CD4-positive, alpha-beta T cell treated with Interleukin-21 for 1 hour (primary cell): ENCODE measurements at places on chromosomes 7 and 10.

DNA sequence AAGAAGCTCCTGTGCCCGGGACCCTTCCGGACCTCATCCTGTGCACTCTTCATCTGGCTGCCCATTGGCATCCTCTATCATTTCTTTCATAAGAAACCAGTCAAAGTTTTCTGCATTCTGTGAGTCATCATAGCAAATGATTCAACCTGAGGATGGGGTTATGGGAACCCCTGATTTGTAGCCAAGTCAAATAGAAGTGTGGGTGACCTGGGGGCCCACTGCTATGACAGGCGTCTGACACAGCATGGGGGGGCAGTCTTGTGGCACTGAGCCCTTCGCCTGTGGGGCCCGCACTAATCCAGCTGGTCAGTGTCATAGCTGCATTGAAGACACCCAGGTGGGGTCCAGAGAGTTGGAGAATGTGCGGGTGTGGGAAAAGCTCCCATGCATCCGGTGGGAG lies 230.4 kb downstream of the USP6NL start:
- DNase-seq = no peak

- DNase-seq = no peak
These were observed 706 bp downstream of the TBATA start for GRCh38 chr10:70784471-70784870.

DNA sequence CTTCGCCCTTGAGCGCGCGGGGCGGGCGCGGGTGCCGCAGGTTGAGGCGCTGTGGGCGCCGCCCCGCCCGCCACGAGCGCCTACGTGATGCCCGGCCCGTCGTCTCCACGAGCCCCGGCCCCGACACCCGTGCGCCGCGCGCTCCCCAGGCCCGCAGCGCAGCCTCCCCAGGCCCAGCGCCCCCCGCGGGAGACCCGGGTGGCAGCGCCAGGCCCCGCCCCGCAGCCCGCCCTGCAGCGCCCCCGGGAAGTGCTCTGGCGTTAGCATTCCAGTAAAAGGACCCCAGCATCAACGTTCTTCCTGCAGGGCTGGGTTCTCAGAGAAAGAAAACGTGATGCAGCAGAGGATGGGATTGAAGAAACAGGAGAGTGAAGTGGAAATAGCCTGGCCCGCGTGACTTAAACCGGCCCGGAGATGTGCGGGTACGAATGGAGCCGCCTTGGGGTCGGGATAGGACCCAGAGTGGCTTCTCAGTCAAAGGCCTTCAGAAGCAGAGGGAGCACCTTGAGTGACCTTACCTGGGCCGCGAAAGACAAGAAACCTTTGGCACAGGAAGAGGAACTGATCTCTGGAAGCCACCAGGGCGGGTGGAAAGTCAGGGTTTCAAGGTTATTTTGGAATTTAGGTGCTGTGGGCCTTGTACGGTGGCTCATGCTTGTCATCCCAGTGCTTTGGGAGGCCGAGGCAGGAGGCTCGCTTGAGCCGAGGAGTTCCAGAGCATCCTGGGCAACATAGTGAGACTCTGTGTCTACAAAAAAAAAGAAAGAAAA lies 1.8 kb downstream of the PFKP start:
- peak; percentile 23 for DNase-seq

DNA sequence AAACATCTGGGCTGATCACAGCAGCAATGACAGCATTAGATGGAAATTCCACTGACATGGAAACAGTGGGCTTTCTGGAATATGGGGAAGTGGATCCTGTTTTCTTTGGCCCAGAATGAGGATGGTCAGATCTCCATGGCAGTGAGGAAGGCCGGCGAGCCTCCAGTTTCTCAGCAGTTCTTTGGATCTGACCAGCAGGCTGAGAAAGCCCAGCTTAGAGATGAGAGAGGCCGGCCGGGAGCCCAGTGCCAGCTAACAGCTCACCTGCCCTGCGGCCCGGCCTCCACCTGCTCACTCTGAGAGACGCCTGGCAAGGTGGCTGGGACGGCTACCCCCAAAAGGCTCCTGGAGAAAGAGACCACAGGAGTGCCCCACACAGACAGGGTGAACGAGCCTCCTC lies 24.2 kb downstream of the GPER1 start:
- no peak for DNase-seq

DNA sequence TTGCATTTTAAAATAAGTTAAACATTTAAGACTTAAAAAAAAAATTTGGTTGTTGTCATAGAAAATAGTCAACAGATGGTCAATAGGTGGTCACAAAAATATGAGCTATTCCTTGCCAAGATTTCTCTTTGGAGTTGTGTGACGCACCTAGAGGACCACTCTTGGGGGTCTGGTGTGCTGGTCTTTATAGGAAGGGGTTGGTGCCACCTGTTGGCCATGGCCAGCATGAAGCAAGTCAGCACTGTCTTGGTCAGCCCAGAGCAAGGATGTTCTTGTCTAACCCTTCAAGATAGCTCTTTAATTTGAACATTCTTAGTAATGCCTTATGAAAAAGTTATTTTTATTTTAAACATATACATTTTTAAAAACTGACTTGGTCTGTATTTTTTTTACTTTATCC lies 267.9 kb upstream of the CNTNAP2 start:
- DNase-seq = no peak

GRCh38 chr7:102439963-102440795 lies 6.8 kb downstream of the ORAI2 start:
- DNase-seq = no peak

DNA sequence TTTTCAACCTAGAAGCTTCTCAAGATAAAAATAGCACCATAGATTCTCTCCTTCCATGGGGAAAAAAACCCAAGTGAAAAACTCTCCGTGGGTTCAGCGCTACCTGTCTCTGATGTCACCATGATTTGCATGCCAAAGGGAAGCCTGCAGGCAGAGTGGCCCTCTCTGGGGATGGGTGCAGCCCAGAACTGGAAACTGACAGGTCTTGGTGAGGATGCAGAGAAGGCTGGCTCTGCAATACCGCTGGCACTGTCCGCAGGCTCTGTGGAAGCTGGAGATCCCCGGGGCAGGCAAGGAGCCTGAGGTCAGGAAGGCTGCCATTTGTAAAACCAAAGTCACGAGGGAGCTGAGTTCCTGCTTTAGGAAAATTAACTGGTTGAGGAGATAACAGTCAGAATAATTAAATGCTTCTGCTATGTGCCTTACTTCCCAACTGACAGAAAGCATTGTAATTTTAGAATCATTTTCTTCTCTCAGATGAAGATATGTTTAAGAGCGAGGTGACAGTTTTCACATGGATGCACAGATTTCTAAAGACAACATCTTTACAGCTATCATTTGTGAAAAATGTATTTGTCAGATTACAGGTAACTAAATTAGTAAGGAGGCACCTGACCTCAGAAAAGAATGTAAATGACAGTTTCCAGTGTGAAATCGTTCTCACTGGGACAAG lies 731.5 kb upstream of the FZD8 start:
- no peak for DNase-seq

DNA sequence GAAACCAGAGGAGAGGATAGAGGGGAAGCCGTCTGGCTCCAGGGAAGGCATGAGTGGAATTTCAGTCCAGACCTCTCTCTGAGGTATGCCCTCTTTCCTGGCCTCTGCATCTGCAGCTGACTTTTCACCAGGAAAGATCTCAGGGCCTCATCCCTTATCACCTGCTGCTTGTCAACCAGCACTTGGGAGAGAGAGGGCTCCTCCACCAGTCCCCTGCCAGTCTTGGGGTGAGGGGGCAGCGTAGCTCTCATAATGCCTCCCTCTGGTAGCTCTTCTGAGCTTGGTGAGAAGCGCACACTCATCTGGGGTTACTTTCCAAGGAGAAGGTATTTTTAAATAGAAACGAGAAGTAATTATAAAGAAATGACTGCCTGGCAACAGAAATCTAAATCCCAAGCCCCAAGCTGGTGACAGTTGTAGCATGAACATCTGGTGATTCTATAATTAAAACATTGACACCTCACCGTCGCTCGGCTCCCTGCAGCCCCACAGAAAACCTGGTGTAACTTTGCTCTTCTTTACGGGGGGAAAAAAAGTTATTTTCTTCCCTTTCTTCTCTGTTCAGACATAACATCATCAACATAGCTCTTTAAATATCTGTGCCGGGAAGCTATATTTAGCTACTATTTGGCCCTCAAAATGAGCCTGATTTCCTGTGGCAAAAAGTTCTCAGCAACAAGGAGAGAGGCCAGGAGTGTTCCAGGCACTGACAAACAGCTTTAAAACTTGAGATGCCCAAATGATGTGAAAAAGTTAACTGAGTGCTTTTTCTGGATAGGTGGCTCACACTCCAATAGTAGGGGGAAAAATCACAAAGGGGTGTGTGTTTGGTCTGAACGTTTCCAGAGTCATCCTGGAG lies 26.9 kb downstream of the HIP1 start:
- no peak for DNase-seq

DNA sequence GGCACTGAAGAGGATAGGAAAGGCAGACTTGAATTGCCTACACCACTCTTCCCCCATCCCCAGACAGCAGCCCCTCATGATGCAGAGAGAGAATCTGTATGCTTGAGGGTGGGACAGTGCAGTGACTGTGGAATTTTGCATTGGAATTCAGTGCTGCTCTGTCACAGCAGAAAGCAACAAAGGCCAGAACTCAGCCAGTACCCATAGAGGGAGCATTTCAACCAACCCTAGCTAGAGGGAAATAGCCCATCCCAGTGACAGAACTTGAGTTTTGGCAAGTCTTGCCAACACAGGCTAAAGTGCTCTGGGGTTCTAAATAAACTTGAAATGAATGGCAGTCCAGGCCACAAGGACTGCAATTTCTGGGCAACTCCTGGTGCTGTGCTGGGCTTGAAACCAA lies 80.4 kb downstream of the TES start:
- DNase-seq = no peak

- DNase-seq = no peak
These were observed 9.6 kb downstream of the GSTK1 start for GRCh38 chr7:143272871-143273270.

- no peak for DNase-seq
These were observed 37.7 kb upstream of the HDAC9 start for GRCh38 chr7:18457832-18458231.

DNA sequence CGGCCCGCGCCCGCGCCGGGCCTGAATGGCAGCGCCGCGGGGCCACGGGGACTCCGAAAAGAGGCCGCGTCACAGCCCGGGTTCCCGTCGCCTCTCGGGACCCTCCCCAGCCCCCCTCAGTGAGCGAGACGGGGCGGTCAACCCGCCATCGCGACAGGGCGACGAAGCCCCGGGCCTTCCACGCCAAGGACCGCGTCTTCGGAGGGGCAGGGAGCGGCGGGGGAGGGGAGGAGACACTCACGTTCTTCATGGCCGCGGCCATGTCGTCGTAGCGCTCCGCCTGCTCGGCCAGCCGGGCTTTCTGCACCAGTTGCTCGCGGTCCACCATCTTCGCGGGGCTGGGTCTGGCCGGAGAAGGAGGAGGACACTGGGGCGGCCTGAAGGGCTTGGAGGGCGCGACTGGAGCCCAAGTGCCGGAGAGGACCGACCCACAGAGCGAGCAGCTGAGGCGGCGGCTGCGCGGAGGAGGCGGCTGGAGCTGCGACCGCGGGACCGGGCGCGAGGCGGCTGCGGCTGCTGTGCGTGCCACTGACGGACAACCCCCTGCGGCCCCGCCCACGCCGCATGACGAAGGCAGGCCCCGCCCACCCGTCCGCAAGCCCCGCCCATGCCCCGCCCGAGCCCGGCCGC lies at the start of gene YWHAG:
Gene YWHAG, minus strand, starts transcription at position 511 of the 630 bp plus-strand sequence. Its CDS starts 183 bp downstream, at position 328.
- peak; percentile 87 for DNase-seq

DNA sequence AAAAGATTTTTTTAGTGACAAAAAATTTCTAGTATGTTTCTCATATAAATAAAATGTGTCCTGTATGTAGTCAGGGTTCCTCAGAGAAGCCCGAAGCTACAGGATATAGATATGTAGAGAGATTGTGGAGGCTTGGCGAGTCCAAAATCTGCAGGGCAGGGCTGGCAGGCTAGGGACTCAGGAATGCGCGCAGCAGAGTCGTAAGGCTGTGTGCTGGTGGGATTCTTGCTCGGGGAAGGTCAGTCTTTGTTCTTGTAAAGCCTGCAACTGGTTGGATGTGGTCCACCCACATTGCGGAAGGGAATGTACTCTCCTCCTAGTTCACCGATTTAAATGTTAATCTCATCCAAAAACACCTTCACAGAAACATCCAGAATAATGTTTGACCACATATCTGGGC lies 30.6 kb downstream of the LHPP start:
- no peak for DNase-seq

DNA sequence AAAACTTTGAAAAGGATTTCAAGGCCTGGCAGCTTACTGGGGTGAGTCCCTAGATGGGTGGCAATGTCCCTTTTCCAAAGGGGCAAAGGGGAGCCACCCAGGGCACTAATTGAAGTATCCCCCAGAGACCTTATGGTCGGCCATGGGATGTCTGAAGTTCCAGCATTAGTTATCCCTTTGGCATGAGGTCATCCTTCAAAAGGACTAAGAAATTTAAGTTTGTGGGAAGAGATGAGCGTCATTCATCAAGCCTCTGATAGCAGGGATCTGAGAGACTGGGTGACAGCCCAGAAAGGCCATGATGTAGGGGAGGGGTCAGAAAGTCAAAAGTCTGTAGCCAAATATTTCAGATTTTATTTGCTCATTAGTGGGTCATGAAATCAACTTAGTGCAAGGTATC lies 195.3 kb downstream of the ZNF438 start:
- DNase-seq = no peak

DNA sequence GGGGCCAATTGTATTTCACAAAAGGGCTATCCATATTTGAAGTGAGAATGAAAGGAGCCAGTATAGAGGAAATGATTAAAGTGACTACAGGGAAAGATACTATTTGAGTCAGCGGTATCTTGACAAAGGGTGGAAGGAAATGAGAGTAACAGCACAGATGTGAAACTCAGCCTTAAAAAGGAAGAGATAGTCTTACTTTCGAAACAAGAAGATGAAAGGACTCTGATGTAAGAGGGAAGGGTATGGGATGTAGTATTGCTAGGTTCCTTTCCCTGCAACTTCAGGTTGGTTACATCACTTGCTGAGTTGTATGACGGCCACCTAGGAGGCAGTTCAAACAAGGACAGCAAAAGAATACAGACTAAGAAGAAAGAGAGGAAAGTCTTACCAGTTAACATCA lies 13.7 kb downstream of the CISD1 start:
- peak; percentile 46 for DNase-seq

- no peak for DNase-seq
These were observed 561.7 kb downstream of the SDK1 start for GRCh38 chr7:3862774-3863173.

GRCh38 chr7:157411580-157411979 lies 74.8 kb downstream of the DNAJB6 start:
- DNase-seq = peak; percentile 62

DNA sequence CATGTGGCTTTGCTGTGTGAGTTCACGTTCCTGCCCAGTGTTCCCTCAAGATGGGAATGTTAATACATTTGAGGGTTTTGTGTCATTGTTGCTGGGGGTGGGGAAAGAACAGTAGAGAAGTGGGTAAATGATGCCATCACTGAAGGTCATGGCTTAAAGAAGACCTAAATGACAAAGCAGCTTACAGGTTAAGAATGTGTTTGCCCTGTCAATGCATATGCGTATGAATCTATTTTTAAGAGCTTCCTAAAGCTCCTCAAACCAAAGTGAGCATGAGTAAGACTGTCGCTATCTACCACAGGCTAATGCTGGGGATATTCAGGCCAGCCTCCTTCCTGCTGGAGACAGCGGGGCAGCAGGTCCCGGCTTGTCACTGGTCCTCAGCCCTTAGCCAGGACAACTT lies 162.9 kb downstream of the CREB5 start:
- no peak for DNase-seq
